NCI-H510A treated with DMSO at 0.1 percent for 48 hours (cell line): ENCODE measurements at places on chromosomes 2 and 18.

DNA sequence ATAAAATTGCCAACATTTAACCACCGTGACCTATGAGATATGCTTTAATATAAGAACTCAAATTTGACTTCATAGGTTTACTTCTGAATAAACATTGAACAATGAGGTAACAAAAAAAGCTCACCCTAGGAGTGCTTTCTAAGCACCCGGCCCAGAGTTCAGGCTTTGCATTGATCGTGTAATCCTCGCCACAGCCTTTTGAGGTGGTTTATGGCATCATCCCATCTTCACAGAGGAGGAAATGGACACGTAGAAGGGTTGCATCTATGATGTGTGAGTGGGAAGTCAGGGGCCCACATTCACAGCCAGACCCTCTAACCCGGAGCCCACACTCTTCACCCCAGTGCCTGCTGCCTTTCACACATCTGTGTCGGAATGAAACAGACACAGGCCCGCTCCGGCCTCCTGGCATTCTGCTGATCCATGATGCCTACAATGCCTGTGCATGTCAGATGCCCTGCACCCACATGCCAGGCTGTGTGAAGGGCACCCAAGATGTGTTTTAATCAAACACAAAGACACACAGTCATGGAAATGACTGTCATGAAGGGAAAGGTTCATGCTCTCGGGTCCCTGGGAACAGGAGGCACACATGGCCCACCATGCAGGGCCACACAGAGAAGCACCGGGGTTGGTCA lies 48.6 kb upstream of the RPL31 start:
- DNase-seq: no peak

DNA sequence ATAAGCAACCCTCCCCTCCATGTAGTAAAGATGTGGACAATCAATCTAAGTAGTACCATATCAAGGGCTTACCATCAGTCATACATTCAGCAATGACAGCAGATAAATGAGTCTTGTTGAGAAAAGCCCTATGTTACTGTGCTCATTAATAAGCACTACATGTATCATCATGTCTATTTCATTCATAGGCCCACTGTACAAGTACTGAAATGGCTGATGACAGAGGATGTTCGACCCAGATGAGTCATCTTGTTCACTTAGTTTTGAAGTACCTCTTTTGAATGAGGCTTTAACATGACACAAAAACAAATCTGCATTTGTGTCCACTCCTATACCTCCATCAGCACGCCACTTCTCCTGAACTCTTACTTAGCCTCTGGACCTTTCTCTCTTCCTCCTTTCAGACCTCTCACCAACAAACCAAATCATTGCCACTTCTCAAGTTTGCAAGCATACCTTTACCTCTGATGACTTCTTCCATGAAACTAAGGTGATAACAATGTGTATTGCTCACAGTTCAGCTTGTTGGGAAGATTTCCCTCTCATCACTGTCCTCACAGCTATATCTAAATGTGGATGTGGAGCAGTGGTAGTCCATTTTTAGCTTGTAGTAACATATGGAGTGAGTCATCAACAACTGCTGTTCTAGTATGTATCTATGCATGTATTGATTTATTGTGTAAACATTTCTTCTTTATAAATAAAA lies 921.0 kb upstream of the SLC39A10 start:
- DNase-seq: no peak

DNA sequence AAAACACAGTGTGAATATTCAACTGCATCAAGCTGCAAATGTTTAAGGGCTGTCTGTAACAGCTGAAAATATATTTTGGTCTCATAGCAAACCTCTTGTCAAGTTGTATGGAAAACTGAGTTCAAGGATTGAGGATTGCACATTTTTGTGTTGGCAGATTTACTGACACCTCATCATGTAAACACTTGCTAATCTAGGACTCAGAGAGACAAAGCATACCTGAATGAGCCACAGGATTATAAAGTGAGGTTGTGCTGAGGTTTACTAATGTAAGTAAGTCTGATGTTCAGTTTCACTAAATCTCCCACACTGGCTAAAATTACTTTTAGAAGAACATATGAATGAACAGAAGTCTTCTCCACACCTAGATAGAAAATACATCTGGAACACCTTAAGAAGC lies 1993.1 kb upstream of the CELF4 start:
- DNase-seq: no peak

- DNase-seq: no peak
Observed at GRCh38 chr2:10792001-10792634, 20.5 kb downstream of the PDIA6 start.

DNA sequence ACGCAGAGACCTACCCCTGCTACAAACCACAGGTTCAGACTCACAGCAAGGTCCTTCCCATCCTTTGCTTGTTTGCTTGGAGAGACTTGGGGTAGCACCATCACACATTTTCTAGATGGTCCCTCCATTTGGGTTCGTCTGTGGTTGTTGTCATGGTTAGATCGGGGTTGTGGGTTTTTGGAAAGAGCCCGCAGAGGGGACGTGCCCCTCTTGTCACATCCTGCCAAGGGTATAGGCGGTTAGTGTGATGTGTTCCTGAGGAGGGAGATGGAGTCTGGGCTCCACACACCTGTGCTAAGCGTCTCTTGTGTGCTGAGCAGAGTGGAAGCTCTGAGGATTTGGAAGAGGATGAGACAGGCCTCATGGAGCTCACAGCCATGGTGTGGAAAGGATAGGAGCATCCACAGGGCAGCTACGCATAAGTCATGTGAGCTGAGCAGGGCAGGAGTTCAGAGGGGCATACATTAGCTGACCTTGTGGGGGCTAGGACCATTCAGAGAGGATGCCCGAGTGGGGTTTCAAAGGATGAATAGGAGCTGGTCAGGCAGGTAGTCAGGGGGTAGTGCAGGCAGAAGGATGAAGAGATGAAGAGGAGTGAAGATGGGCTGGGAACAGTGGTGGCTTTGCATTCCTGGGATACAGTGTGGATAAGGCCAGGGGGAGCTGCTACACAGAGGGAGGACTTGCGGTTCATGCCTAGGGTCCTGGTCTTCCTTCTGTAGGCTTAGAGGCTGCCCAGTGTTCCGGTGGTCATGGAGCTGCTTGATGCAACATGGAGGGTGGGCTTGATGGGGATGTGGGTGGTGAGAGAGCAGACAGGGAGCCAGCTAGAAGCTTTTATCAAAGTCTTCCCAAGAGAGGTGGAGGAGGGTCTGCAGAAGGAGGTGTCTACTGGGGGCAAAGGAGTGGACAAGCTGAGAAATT lies 62.9 kb downstream of the ACKR3 start:
- DNase-seq: no peak

GRCh38 chr18:356778-357177 lies 88.9 kb upstream of the THOC1 start:
- no peak for DNase-seq

- DNase-seq: peak; percentile 45
Observed at GRCh38 chr2:21412944-21413443, 289.2 kb downstream of the TDRD15 start.

GRCh38 chr2:95037384-95037839 lies 11.9 kb downstream of the MAL start:
- no peak for DNase-seq

- no peak for DNase-seq
Observed at GRCh38 chr18:77039196-77040130, 93.1 kb downstream of the MBP start.

DNA sequence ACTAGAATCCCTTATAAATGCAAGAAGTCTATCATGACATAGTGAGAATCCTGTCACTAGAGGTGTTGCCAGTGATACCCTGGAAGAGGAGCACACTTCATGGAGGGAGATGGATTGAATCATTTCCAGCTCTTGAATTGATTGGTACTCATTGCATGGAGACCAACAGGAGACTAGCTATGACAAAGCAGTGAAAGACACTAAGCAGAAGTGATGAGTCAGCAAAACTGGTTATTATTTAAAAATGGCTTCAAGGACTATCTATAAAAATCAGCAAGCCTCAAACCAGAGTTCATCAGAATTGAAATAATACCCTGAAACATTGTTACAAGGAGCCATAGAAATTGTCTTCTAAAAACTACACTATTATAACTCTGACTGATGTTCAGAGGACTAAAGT lies 200.3 kb downstream of the PDE11A start:
- no peak for DNase-seq

GRCh38 chr2:221176667-221177066 lies 395.4 kb downstream of the EPHA4 start:
- no peak for DNase-seq

- no peak for DNase-seq
Observed at GRCh38 chr2:164972216-164972615, 16.9 kb upstream of the SLC38A11 start.
